ENCODE measurements at places on chromosomes 5 and 9. TPM values are rescaled to one million over a fixed set of nuclear protein-coding genes. Genes with fewer than 3 reads are reported as not detected.

The DBH gene
- total RNA-seq = 0.11 TPM

The ANKRD33B gene
- 138 TPM for total RNA-seq

The DRD1 gene
- total RNA-seq = 6.8 TPM

The LCN6 gene
- not detected for total RNA-seq
